Sciatic nerve (tissue), 2 donors: ENCODE measurements at places on chromosomes 5 and 9. TPM values are rescaled to one million over a fixed set of nuclear protein-coding genes. Genes with fewer than 3 reads are reported as not detected.

Gene ADAMTS2
- total RNA-seq: 25.3 TPM

Gene APBA1
- total RNA-seq: 11.1 TPM

Gene NTRK2
- total RNA-seq: 75.0 TPM

Gene GRAMD2B
- 42.3 TPM for total RNA-seq

Gene ALDH1B1
- 9.3 TPM for total RNA-seq

Gene OR1J2
- not detected for total RNA-seq

Gene PSAT1
- total RNA-seq: 17.0 TPM

Gene SGCD
- total RNA-seq: 32.9 TPM

Gene SLC38A9
- 29.2 TPM for total RNA-seq

Gene SLC25A2
- total RNA-seq: 1.4 TPM

Gene PCDHGA7
- 7.3 TPM for total RNA-seq

Gene NR4A3
- 42.2 TPM for total RNA-seq

Gene DIRAS2
- total RNA-seq: 5.8 TPM

Gene SEC24A
- 26.3 TPM for total RNA-seq

Gene FAM151B
- total RNA-seq: 3.9 TPM

Gene NR6A1
- total RNA-seq: 3.3 TPM

Gene SVEP1
- 110 TPM for total RNA-seq

Gene SHOC1
- not detected for total RNA-seq

Gene ECM2
- 62.0 TPM for total RNA-seq

Gene GRXCR2
- not detected for total RNA-seq

Gene RASGRF2
- total RNA-seq: 63.8 TPM

Gene SPATA31E1
- not detected for total RNA-seq

Gene SOHLH1
- not detected for total RNA-seq

Gene ADAM19
- 23.0 TPM for total RNA-seq

Gene ENC1
- 6.6 TPM for total RNA-seq

Gene ERP44
- total RNA-seq: 15.9 TPM

Gene CDC20B
- not detected for total RNA-seq

Gene SSBP2
- 131 TPM for total RNA-seq

Gene RLN2
- total RNA-seq: not detected

Gene CDKN2B
- 4.0 TPM for total RNA-seq

Gene CCDC192
- 1.2 TPM for total RNA-seq

Gene SPATA31C1
- not detected for total RNA-seq

Gene FOXD4
- 0.45 TPM for total RNA-seq

Gene REEP5
- 73.6 TPM for total RNA-seq

Gene ANKRD34B
- not detected for total RNA-seq

Gene IFNB1
- not detected for total RNA-seq

Gene MUSK
- 0.62 TPM for total RNA-seq

Gene PNPLA7
- total RNA-seq: 18.3 TPM

Gene COL15A1
- total RNA-seq: 94.6 TPM

Gene C1QTNF2
- total RNA-seq: 4.9 TPM

Gene QRFP
- total RNA-seq: not detected

Gene FGF1
- 316 TPM for total RNA-seq

Gene TOR1A
- 24.6 TPM for total RNA-seq

Gene RANBP17
- 14.8 TPM for total RNA-seq

Gene HRH2
- 4.3 TPM for total RNA-seq

Gene SLC34A3
- total RNA-seq: not detected

Gene PLEKHG4B
- 1.1 TPM for total RNA-seq
